Renal pelvis (tissue), 12 donors: ENCODE measurements at places on chromosomes 16 and 17. TPM values are rescaled to one million over a fixed set of nuclear protein-coding genes. Genes with fewer than 3 reads are reported as not detected.

DNA sequence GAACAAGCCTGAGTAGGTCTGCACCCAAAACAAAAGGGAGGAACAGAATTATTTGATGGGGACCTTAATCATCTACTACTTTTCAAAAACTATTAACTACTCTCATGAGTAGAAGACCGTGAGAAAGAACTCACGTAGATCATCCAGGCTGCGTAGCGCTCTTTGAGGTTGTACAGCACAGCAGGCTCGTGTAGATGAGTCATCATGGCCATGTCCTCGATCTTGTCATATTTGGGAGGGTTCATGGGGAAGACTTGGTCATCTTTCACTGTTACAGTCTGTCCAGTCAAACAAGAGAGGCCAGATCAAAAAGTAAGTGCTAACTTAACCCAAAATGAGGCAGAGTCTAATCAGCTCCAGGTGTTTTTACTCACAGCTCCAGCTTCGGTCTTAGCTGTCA is 2.3 kb downstream of the MYH1 start:
- DNase-seq = no peak

- no peak for DNase-seq
Observed at GRCh38 chr17:67601897-67602296, 115.8 kb upstream of the NOL11 start.

GRCh38 chr16:84088695-84089395 is 27.9 kb downstream of the MBTPS1 start:
- no peak for DNase-seq

DNA sequence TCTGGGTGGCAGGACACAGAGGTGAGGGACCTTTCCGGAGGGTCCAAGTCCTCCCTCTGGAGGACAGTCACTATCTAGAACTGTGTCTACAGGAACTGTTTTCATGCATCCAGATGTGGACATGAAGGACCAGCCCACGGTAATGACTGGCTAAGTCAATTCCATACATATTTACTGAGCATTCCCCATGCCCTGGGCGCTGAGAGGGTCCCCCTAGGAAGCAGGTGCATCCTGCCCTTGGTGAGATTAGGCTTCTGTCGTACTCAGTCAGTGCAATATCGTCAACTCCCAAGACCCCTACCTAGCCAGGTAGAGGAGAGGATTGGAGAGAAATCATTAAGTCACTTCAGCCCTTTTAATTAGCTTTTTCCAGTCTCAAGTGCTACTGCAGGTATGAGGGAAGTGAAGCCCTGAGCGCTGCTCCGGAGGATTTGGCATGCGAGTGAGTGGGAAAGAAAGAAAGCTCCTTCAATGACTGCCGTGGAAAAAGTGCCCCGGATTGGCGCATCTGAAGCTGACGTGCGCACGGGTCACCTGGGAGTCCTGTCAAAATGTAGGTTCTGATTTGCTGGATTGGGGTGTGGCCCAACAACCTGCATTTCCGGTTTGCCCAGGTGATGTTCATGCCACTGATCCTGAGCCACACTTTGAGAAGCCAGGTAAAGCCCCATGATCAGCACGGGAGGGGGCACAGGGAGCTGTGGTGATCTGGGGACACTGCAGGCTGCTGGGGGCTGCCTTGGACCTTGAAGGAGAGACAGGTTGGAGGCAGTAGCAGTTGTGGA is 367.4 kb upstream of the TNRC6C start:
- no peak for DNase-seq

DNA sequence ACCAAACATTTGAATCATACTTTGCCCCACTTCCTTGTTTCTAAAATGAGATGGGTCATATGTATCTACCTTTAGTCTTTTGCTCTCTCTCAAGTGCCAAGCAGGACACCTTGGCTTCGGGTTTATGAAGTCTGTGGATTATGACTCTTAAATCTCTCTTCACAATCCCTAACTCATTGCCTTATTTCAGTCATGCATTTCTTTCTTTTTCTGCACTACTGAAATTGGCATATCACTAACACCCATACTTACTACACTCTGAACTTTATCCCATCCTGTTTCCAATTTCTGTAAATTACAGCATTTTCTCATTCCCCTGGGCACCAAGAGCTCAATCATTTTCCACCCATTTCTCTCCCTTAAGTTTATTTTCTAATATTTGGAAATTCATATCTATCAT is 42.0 kb downstream of the ABCA9 start:
- DNase-seq = no peak

GRCh38 chr16:81817789-81818567 is 38.9 kb downstream of the PLCG2 start:
- DNase-seq = no peak

- DNase-seq = no peak
Observed at GRCh38 chr17:66405836-66406677, 103.6 kb downstream of the PRKCA start.

DNA sequence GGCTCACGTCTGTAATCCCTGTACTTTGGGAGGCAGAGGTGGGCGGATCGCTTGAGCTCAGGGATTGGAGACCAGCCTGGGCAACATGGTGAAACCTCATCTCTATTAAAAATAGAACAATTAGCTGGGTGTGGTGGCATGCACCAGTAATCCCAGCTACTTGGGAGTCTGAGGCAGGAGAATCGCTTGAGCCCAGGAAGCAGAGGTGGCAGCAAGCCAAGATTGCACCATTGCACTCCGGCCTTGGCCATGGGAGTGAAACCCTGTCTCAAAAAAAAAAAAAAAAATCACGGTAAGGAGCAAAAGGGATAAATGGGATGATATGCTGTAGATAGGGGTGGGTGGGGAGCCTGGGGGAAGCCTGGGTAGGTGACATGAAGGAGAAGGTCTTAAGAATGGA is 20.4 kb upstream of the TMEM98 start:
- no peak for DNase-seq

GRCh38 chr17:81470944-81471817 is 41.4 kb downstream of the ACTG1 start:
- no peak for DNase-seq

DNA sequence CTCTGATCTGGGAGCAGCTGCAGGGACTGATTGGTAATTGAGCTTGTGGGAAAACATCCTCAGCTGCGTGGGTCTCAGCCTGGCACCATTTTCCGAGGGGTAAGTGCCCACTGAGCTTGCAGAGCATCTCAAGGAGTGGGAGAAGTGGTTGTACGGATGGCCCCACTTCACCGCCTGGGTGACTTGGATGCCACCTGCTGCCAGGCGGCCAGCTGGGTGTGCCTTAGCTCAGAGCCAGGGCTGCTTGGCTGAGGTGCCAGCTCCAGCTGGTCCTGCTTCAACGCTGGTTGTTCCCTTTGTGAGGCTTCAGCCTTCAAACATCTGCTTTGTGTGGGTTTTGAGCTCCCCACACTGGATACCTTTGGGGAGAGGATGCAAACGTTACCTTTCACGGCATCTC is 482.7 kb upstream of the EEF2KMT start:
- DNase-seq = no peak

GRCh38 chr17:49854126-49854525 is 6.3 kb upstream of the TAC4 start:
- DNase-seq = no peak

The NAGS gene
- 3.4 TPM for polyA plus RNA-seq

The FBXW10B gene
- 2.1 TPM for polyA plus RNA-seq

The TLCD3B gene
- polyA plus RNA-seq = 1.7 TPM

The SOST gene
- 51.8 TPM for polyA plus RNA-seq

The GAST gene
- polyA plus RNA-seq = not detected

The ENGASE gene
- 24.5 TPM for polyA plus RNA-seq
